ENCODE measurements at places on chromosomes 1 and 21.

DNA sequence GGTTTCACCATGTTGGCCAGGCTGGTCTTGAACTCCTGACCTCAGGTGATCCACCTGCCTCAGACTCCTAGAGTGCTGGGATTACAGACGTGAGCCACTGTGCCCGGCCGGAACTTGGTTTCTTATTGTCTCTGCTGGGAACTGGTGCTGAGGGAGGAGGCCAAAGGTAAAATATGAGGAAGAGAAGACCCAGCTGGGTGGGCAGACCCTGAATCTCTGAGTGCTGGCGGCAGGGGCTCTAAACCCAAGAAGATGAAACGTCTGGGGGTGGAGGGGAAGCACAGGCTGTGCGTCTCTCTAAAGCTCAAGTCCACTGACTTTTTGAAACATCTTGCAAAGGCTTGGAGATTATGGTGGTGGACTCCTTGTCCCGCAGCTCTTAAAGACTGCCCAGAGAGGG lies 82.0 kb upstream of the TLR5 start:
- no peak for DNase-seq

DNA sequence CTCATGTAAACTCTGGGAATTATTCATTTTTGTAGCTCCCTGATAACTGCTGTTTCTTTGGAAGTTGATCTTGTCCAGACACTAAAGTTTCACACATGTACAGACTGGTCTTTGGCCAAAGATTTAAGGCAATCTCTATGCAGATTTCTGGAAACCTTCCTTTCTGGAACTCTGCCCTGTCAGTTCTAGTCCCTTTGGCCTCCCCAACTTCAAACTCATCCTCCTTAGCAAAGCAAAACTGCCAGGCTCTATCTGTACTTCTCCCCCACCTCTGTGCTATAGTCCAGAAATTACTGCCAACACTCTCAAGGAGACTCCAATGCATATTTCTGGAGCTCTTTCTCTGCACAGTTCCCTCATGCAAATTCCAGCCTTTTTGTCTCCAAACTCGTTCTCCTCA lies 36.5 kb downstream of the C1orf198 start:
- no peak for DNase-seq

DNA sequence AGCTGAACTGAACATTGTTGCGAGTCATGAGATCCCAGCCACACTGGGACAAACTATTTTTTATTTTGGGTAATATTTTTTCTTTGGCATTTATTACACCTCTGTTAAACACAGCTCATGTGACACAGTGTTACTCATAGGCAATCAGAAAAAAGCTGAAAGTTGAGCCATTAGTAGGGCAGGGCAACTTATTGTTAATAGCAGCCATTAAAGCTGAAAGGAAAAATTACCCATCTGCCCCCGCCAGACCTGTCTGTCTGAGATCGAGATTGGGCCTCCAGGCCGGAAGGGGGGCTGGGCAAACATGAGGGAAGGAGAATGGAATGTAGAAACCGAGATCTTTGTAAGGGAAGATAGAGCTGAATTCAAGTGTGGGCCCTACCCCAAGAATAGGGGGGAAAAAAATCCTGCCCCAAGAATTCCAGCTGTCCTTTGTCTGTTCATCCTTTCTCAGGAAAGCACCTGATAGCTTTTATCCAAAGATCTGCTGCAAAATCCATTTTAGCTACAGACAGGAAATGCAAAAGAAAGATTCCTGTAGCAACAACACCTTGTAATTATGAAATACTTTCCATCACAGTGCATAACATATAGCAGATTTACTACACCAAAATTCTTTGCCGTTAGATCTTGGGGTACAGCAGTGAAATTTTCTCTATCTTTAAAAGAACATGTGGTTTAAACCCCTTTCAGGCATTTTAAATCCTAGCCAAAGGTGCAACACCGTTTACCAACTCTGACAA lies 212.8 kb downstream of the PBX1 start:
- DNase-seq, result no peak

- no peak for DNase-seq
Measured at GRCh38 chr21:45094412-45094811, 20.0 kb downstream of the ADARB1 start.

- no peak for DNase-seq
Measured at GRCh38 chr1:60731321-60731720, 351.0 kb upstream of the NFIA start.

DNA sequence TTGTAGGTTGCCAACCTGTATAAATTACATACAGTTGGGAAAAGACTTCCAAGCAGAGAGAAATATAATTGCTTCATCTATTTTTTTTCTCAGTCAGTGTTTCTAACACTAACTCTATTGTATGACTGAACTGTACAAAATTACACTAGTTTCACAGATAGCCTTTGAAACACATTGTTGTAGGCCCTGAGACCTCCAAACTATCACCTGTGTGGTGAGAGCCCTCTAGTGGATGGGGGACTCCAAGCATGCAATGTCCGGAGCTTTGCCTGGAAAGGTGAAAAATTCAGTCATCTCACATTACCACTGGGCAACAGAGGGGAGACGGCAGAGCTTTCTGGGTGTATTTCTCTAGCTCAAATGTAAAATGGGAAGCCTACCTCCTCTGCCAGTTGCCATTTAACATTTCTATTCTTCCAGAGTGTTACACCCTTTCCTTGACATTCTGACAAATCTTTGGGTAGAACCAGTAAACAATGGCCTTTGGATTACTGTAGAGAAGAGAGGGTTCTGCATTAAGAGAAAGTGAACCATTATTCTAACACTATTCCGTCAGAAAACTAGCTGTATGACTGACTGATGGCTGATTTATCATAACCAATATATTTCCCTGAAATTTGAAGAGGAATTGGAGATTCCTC lies 212.2 kb downstream of the LYPLAL1 start:
- peak; percentile 16 for DNase-seq

DNA sequence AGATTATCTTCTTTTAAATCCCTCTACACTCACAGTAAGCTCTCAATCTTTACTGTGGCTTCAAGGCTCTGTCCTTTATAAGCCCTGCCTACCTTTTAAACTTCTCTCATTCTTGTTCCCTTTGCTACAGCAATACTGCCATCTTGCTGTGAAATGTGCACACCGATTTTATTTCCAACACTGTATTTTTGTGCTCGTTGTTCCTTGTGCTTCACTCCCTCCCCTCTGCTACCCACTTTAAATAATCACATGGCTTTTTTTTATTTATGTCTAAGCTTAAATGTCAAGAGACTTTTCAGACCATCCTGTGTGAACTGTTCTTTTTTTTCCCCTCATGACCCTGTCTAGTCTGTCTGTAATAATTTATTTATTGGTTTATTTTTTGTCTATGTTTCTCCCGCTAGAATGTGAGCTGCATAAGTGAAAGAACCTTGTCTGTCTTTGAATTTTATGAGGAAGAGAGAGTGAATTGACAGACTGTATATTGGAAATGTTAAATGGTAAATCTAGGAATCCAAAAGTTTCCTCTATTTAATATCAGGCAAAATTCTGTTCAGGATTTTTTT lies 45.7 kb downstream of the ABCD3 start:
- peak; percentile 68 for DNase-seq

GRCh38 chr1:5982276-5982675 lies 9.9 kb downstream of the NPHP4 start:
- no peak for DNase-seq

DNA sequence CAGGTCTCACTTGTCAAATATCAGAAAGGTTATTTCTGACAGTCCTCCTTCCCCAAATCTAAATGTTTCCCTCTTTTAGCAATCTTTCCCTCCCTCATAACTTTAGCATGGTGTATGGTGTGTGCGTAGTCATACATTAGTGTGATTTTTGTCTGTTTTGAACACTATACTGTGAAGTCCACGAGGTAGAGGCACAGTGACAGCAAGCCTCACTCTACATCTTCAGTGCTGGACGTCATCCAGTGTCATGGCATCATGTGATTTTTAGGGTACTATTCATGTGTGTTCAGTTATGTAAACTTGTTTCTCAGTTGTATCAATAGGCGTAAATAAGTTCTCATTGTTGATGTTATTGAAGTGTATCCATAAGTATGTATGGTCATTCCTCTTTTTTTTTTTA lies 39.1 kb downstream of the DYRK1A start:
- no peak for DNase-seq

DNA sequence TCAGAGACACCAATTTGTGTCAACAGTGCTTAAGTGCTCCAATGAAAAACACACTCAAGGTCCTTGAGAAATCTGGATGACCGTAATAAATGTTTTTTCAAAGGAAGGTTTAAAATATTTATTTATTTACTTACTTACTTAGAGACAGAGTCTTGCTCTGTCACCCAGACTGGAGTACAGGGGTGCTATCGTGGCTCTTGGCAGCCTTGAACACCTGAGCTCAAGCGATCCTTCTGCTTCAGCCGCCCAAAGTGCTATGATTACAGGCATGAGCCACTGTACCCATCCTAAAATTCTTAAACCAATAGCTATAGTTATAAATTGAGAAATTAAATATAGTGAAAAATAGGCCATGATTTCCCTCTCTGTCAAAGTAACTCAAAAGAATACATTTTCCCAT lies 17.3 kb upstream of the ERICH3 start:
- DNase-seq, result no peak

DNA sequence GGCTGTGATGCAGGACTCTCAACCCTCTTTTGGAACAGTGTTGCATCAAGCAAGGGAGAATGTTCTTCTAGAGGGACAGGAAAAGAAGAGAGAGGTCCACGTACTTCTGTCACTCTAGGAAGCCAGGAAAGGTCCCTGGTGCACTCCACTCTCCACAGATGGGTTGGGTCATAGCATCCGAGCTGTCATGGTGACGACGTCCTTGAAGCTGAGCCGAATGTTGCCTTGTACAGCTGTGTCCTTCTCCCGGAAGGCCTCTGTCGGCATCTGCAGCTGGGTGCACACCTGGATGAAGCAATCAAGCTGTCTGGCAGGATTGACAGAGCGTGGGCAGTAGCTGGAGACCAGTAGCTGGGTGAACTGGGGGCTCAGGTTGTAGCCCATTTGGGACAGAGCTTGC lies 12.5 kb downstream of the MDM4 start:
- no peak for DNase-seq

- no peak for DNase-seq
Measured at GRCh38 chr1:206704226-206704625, 19.5 kb downstream of the MAPKAPK2 start.

DNA sequence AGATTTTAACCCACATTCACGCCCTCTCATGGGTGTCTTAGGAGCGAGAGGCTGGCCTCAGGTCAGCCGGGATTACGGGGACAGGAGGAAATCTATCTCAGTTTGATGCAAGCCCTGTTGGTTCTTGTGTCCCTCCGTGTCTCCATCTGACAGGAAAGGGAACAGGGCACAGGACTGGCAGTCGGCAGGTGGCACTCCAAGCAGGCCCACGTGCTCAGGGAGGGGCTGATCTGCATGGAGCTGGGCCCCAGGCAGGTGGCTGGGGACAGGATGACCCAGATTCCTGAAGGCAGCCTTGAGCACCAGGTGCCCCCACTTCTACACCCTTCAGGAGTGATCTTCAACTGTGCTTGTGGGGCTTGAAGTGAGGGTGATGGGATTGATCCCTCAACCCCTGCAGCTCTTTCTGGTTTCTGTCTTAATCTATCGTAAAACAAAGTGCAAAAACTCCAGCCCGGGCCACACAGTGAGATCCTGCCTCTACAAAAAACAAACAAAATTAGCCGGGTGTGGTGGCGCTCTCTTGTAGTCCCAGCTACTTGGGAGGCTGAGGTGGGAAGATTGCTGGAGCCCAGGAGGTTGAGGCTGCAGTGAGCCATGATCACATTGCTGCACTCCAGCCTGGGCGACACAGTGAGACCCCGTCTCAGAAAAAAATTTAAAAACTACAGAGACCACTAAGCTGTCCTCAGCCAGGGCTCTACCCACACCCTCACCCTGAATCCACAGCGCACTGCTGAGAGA lies 8.3 kb downstream of the PLEKHG5 start:
- DNase-seq, result no peak

GRCh38 chr1:197467881-197468280 lies 199.8 kb downstream of the CRB1 start:
- no peak for DNase-seq

- no peak for DNase-seq
Measured at GRCh38 chr1:156198831-156199349, 5.0 kb downstream of the SLC25A44 start.

- no peak for DNase-seq
Measured at GRCh38 chr1:209584231-209584672, 738 bp downstream of the CAMK1G start.

DNA sequence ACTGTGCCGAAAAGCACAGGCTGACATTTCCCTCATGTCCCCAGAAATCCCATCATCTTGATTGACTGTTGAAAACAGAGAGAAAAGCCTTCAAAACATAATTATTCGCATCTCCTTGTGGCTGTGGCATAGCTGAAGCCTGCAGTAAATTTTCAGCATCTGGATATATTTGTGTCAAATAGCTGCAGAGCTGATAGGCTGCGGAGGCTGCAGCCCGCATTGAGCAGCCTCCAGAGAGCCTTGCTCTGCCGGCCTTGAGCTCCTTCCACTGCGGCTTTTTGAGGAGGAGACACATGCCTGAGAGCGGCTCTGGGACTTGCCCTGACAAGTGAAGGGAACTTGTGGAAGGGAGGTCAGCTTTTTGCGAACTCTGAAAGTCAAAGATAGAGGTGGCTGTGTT lies 144.7 kb downstream of the RYR2 start:
- no peak for DNase-seq

DNA sequence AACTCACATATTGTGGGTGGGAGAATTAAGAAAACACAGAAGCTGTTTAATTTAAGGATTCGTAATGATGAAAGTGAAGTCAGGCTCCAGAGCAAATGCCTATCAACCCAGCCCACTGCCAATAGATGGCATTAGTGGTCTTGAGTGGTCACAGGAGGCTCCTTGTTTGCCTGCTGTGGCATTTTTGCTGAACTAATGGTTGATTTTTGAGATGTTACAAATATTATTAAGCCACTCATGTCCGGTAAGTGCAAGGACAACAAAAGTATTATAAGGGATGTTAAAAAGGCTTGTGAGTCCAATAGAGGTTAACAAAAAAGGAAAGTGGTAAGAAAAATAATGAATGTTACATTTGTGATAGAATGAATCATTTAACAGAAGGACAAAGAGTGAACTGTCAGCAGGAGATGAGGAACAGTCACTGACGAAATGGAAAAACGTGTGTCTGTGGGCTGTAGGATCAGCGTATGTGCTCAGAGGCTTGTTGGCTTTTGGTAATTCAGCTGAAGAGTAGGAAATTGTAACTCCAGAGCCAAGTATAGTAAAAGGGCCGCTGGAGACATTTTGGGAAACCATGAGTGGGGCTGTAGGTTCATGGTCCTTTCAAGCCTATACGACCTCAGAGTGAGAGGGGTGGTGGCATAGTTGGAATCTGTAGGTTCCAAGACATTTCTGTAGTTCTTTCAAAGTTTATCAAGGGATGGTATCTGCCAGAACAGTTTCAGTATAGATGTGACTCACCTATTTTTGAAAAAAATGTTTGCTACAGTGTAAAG lies 11.2 kb downstream of the SFT2D2 start:
- DNase-seq, result peak; percentile 69

GRCh38 chr21:32641710-32642698 lies 29.8 kb upstream of the CFAP298 start:
- DNase-seq, result peak; percentile 66
